ENCODE measurements at places on chromosomes 16 and 17.

DNA sequence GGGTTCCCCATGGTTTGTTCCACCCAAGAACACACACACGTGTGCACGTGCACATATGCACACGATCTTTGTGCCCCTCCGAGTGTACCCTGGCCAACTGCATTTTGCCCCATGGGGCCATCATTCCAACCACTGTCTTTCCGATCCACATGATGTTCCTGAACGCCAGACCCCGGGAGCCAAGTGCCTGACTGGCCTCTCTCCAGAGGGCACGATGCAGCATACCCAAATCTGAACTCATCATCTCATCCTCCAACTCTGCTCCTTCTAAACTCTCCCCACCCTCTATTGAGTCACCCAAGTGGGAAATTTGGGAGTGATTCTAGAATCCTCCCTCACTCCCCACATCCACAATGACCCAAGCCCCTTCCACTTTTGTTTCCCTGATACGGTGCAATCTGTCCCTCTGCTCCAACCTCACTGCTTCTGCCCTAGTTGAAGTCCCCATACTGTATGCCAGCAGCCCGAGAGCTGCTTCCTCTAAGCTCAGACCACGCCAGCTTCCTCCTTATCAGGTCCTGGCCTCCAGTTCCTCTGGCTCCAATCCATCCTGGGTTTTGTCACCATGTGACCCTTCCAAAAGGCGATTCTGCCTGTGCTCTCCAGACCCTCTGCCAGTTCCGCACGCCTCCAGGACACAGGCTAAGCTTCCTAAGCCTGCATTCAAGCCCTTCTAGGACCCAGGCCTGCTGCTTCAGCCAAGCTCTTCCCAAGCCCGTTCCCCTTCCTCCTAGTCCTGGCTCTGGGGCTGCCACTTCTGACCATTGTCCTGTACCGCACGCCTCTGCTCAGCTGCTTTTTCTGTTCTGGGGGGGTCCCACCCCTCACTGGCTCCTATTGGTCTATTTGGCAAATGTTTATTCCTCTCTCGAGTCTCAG lies 10.1 kb upstream of the TMEM208 start:
- DNase-seq = no peak

DNA sequence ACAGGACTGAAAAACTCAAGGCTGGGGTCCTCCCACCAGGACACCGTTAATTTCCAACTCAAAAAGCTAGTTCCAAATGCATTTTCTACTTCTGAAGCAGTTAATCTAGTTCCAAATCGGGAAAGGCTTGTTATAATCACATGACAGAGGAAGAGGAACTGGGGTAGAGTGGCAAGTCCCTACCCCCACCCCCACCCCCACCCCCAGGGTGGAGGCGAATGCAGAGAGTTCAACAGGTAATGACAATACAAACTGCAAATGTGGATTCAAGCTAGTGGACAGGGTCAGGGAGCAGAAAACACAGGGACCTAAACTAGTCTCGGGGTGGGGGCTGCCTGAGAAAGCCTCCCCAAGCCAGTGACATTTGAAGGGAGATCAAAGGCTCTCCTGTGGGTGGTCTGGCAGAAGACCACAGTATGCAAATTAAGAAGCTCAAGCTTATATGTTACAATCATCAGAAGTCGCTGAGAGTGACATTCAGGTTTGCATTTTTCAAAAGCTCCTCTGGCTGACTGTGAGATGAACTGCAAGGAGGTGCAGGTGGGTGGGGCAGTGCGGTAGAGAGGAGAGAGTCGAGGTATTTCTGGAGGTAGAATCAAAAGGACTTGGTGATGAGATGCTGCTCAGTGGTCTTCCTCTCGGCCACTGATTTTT lies 56.4 kb upstream of the SLC25A19 start:
- DNase-seq = no peak

DNA sequence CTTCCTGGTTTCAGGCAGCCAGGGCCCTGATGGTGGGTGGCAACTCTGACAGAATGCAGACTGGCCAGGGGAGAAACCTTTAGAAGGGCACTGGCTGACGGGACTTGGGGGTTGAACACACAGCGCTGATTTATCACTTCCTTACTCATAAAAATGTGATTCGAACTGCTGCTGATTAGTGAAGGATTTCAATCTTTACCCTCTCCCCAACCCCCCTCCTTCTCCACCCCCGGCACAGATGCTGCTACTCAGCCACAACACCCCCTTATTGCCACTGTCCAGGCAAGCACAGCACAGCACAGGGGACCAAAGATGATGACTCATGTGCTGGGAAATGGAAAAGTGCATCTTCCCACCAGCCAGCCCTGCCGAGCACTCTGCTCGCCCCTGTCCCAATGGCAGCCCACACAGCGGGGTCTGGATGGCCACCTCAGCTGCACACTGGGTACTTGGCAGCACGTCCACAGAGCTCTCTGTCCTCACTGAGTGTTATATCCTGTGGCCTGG lies 70.1 kb downstream of the SMG6 start:
- no peak for DNase-seq

GRCh38 chr17:82021900-82022309 lies 773 bp downstream of the CENPX start:
- no peak for DNase-seq

GRCh38 chr16:4249530-4250308 lies 7.8 kb upstream of the SRL start:
- DNase-seq = no peak
